Lung (tissue), 17 donors: ENCODE measurements at places on chromosomes 12 and 14. TPM values are rescaled to one million over a fixed set of nuclear protein-coding genes. Genes with fewer than 3 reads are reported as not detected.

SELPLG gene
- polyA plus RNA-seq, result 13.8 TPM

GDF11 gene
- polyA plus RNA-seq, result 3.5 TPM

OR6C4 gene
- not detected for polyA plus RNA-seq

GPR162 gene
- polyA plus RNA-seq, result 24.6 TPM

TAS2R19 gene
- polyA plus RNA-seq, result 0.13 TPM

DENR gene
- polyA plus RNA-seq, result 19.9 TPM

DHRS2 gene
- 0.55 TPM for polyA plus RNA-seq

LRRK2 gene
- polyA plus RNA-seq, result 74.3 TPM

LYZ gene
- polyA plus RNA-seq, result 178 TPM

HOXC6 gene
- 0.18 TPM for polyA plus RNA-seq

TMEM253 gene
- polyA plus RNA-seq, result 0.43 TPM

PPP1R1A gene
- 0.15 TPM for polyA plus RNA-seq

FAM181A gene
- 3.4 TPM for polyA plus RNA-seq

MYL2 gene
- polyA plus RNA-seq, result 1.7 TPM

SPATA7 gene
- 4.3 TPM for polyA plus RNA-seq

DNA sequence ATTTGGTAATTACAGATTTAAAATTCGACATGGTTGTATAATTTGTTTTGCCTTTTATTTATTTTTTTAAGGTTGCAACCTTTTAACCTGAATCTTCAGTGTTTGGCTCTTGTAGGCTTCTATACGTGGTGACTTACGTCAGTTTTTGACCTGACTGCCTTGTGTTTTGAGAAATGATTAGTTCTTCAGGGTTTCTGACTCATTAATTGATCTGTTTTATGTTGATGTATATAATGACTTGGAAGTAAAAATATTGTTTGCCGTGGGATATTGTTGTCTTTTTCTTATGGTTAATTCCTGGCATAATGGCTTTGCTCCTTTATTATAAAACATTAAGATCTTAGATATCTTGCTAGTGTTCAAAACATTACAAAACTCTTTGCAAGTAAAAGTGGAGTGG lies 2.5 kb downstream of the RASSF8 start:
- peaks cover 7% of the 10 kb centered on the region for H3K4me1 ChIP-seq
- no peaks in the 10 kb centered on the region for H3K27me3 ChIP-seq
- no peak for DNase-seq
- H3K36me3 ChIP-seq, result no peaks in the 10 kb centered on the region

- no peaks in the 10 kb centered on the region for H3K36me3 ChIP-seq
- H3K27ac ChIP-seq, result no peak overlapping the region
- no peaks in the 10 kb centered on the region for H3K27me3 ChIP-seq
- no peak for DNase-seq
Measured at GRCh38 chr12:62484233-62484632, 17.6 kb downstream of the MON2 start.

DNA sequence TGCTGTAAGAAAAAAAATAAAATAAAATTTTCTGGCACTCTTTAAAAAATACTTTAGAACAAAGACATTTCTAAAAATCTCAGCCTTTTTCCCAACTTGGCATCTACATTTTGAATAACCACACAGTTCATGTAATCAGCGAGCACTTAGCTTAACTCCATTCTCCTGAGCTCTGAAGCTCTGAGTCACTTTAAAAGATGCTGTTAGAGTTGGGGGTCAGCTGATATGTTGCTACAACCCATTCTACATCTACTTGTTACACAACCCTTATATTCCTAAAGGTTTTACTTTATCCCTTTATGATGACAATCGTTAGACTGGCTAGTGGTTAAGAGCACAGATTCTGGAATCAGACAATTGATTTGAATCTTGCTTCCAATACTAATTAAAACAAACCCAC lies 48.3 kb downstream of the SLC41A2 start:
- H3K27me3 ChIP-seq, result no peaks in the 10 kb centered on the region
- H3K36me3 ChIP-seq, result no peaks in the 10 kb centered on the region
- no peak for DNase-seq
- H3K27ac ChIP-seq, result no peak overlapping the region
- no peaks in the 10 kb centered on the region for H3K4me1 ChIP-seq
- H3K4me3 ChIP-seq, result no peak overlapping the region

- H3K4me1 ChIP-seq, result no peaks in the 10 kb centered on the region
- no peak overlapping the region for H3K27ac ChIP-seq
- H3K4me3 ChIP-seq, result no peak overlapping the region
- no peaks in the 10 kb centered on the region for H3K27me3 ChIP-seq
- peak; percentile 81 for DNase-seq
Measured at GRCh38 chr14:105448706-105449111, 25.9 kb upstream of the CRIP2 start.

GRCh38 chr14:102491366-102491765 lies 18.2 kb downstream of the ANKRD9 start:
- peaks cover 4% of the 10 kb centered on the region for H3K4me1 ChIP-seq
- no peak for DNase-seq
- H3K27me3 ChIP-seq, result no peaks in the 10 kb centered on the region
- H3K4me3 ChIP-seq, result no peak overlapping the region
- H3K36me3 ChIP-seq, result no peaks in the 10 kb centered on the region

DNA sequence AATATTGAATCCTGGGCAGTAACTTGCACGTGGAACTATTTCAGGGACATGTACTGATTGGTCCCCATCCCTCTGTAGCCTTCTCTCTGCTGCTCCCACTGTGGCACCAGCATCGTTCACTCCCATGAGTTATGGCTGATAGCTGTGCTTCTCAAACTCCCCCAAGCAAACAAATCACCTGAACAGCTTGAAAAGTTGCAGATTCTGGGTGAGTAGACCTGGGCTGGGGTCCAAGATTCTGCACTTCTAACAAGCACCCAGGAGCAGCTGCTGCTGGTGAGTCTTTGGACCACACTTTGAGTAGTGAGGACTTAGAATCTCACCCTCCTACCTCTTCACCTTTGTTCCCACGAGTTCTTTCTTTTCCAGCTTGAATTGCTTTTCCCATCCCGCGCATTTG lies 49.4 kb upstream of the ZFP36L1 start:
- DNase-seq, result peak; percentile 34
- H3K27ac ChIP-seq, result no peak overlapping the region
- H3K36me3 ChIP-seq, result no peaks in the 10 kb centered on the region
- H3K4me1 ChIP-seq, result no peaks in the 10 kb centered on the region
- H3K4me3 ChIP-seq, result no peak overlapping the region

GRCh38 chr14:33493266-33493665 lies 457.6 kb downstream of the EGLN3 start:
- peaks cover 6% of the 10 kb centered on the region for H3K4me1 ChIP-seq
- no peak overlapping the region for H3K27ac ChIP-seq
- H3K27me3 ChIP-seq, result peaks cover 8% of the 10 kb centered on the region
- H3K4me3 ChIP-seq, result no peak overlapping the region

- no peak overlapping the region for H3K4me3 ChIP-seq
- no peak for DNase-seq
- H3K36me3 ChIP-seq, result no peaks in the 10 kb centered on the region
- no peaks in the 10 kb centered on the region for H3K4me1 ChIP-seq
Measured at GRCh38 chr12:27964123-27964522, 8.4 kb downstream of the PTHLH start.

GRCh38 chr12:12379831-12380730 lies 23.2 kb downstream of the BORCS5 start:
- peaks cover 6% of the 10 kb centered on the region for H3K4me1 ChIP-seq
- no peaks in the 10 kb centered on the region for H3K36me3 ChIP-seq
- DNase-seq, result no peak
- no peaks in the 10 kb centered on the region for H3K27me3 ChIP-seq
- no peak overlapping the region for H3K27ac ChIP-seq
- no peak overlapping the region for H3K4me3 ChIP-seq

- DNase-seq, result peak; percentile 70
- H3K27ac ChIP-seq, result no peak overlapping the region
- no peaks in the 10 kb centered on the region for H3K4me1 ChIP-seq
- no peaks in the 10 kb centered on the region for H3K27me3 ChIP-seq
Measured at GRCh38 chr12:81758421-81759189, 545 bp downstream of the PPFIA2 start.

- DNase-seq, result no peak
- peaks cover 3% of the 10 kb centered on the region for H3K4me1 ChIP-seq
- no peak overlapping the region for H3K4me3 ChIP-seq
- H3K27me3 ChIP-seq, result no peaks in the 10 kb centered on the region
- no peaks in the 10 kb centered on the region for H3K36me3 ChIP-seq
Measured at GRCh38 chr14:92247341-92247740, 75.6 kb upstream of the SLC24A4 start.

DNA sequence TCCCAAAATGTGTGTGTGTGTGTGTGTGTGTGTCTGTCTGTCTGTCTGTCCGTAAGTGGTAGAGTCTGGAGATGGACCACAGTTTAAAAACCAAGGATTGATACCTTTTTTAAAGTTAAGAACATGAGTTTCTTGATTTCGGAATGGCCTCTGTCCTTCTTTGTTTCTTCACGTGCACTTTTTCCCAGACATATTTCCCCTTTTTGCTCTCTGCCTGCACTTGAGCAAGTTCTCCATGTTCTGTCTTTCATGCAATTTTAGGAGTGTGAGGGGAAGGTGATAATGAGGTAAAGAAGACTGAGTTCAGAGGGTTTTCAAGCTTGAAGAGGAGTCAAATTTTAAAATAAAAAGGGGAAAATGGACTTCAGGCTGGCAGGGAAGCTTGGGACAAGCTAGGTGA lies 12.7 kb downstream of the OLR1 start:
- H3K4me3 ChIP-seq, result no peak overlapping the region
- no peaks in the 10 kb centered on the region for H3K4me1 ChIP-seq
- no peak for DNase-seq
- no peaks in the 10 kb centered on the region for H3K27me3 ChIP-seq

DNA sequence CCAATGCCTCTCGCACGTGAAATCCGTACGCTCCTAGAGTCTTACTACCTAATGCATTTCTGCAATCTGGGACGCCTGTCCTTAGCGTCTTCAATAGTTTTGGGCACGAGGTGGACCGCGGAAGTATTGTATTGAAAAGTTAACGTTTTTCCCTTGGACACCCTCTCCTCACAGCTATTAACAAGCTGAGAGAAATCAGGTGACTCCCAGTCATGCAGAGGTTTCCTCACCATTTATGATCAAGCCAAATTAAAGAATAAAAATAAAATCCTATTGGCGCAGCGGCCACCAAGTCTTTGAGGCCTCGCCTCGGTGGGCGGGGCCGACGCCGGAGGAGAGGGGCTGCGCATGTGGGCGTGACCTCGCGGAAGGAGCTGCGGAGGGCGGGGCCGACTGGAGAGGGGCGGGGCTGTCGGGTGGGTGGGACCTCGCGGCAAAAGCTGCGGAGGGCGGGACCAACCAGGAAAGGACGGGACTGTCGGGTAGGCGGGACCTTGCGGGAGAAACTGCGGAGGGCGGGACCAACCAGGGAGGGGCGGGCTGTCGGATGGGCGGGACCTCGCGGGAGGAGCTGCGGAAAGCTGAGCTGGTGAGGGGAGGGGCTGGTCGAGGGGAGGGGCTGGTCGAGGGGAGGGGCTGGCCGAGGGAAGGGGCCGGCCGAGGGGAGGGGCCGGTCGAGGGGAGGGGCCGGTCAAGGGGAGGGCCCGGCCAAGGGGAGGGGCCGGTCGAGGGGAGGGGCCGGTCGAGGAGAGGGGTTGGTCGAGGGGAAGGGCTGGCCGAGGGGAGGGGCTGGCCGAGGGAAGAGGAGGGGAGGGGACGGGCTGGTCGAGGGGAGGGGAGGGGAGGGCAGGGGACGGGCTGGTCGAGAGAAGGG lies 1.1 kb upstream of the PPP2R5C start:
- peak; percentile 100 for DNase-seq
- no peaks in the 10 kb centered on the region for H3K4me1 ChIP-seq
- H3K36me3 ChIP-seq, result no peaks in the 10 kb centered on the region
- H3K27ac ChIP-seq, result peak overlapping the region; percentile 17

- H3K27me3 ChIP-seq, result no peaks in the 10 kb centered on the region
- H3K27ac ChIP-seq, result no peak overlapping the region
- H3K36me3 ChIP-seq, result peaks cover 6% of the 10 kb centered on the region
- no peaks in the 10 kb centered on the region for H3K4me1 ChIP-seq
- no peak for DNase-seq
- H3K4me3 ChIP-seq, result no peak overlapping the region
Measured at GRCh38 chr12:118238888-118239287, 103.0 kb downstream of the PEBP1 start.

GRCh38 chr12:103930787-103931735 lies 851 bp downstream of the HSP90B1 start:
- H3K4me3 ChIP-seq, result peak overlapping the region; percentile 77
- peaks cover 32% of the 10 kb centered on the region for H3K36me3 ChIP-seq

GRCh38 chr14:100651999-100652508 lies 64.8 kb upstream of the BEGAIN start:
- no peak overlapping the region for H3K4me3 ChIP-seq
- no peaks in the 10 kb centered on the region for H3K4me1 ChIP-seq
- H3K27me3 ChIP-seq, result no peaks in the 10 kb centered on the region
- no peak for DNase-seq
- no peaks in the 10 kb centered on the region for H3K36me3 ChIP-seq
- H3K27ac ChIP-seq, result no peak overlapping the region

DNA sequence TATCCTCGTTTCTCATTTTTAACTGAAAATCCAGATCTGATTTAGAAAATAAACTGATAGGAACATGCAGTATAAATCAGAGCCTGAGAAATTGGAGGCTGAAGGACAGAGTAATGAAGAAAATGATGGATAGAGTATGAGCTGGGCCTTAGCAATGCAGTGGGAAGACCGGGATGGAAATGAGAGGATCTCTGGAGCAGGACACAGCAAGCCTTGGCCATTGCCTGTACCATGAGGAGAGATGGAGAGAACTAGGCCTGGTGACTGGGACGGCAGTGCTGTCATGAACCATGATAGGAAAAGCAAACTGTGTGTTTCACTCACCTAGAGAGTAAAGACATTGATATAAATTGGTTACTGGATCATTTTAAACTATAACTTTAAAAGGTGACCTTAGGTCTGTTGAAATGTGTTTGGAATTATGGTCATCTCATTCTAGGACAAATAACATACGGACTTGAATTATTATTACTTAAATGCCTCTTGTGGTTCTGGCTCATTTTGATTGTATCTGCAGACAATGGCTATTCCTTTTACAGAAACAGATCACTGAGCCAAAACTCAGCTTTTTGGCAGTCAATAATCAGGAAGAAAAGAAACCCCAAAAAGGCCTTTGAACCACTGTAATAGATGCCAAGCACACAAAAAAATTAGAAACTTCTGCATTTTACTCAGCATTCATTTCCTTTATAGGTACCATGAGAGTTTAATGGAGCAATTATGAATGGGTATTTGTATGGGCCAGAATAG lies 251.9 kb upstream of the PRKD1 start:
- H3K27ac ChIP-seq, result no peak overlapping the region
- H3K27me3 ChIP-seq, result no peaks in the 10 kb centered on the region
- H3K4me3 ChIP-seq, result no peak overlapping the region
- no peaks in the 10 kb centered on the region for H3K4me1 ChIP-seq
- no peak for DNase-seq

GRCh38 chr14:98766818-98767217 lies 505.2 kb downstream of the BCL11B start:
- no peak overlapping the region for H3K27ac ChIP-seq
- no peak for DNase-seq
- no peaks in the 10 kb centered on the region for H3K27me3 ChIP-seq
- no peaks in the 10 kb centered on the region for H3K36me3 ChIP-seq

- no peaks in the 10 kb centered on the region for H3K27me3 ChIP-seq
- H3K36me3 ChIP-seq, result no peaks in the 10 kb centered on the region
- DNase-seq, result peak; percentile 54
- no peak overlapping the region for H3K27ac ChIP-seq
- peaks cover 10% of the 10 kb centered on the region for H3K4me1 ChIP-seq
- no peak overlapping the region for H3K4me3 ChIP-seq
Measured at GRCh38 chr12:2944401-2945047, 14.7 kb upstream of the TEAD4 start.

- H3K4me1 ChIP-seq, result no peaks in the 10 kb centered on the region
- no peaks in the 10 kb centered on the region for H3K36me3 ChIP-seq
- H3K27ac ChIP-seq, result no peak overlapping the region
- no peak overlapping the region for H3K4me3 ChIP-seq
Measured at GRCh38 chr12:46692606-46693005, 133.2 kb downstream of the SLC38A4 start.

GRCh38 chr14:94052662-94053061 lies 26.5 kb downstream of the OTUB2 start:
- no peak overlapping the region for H3K4me3 ChIP-seq
- H3K27ac ChIP-seq, result no peak overlapping the region
- DNase-seq, result no peak
- no peaks in the 10 kb centered on the region for H3K4me1 ChIP-seq
